ENCODE measurements at places on chromosomes 5 and 9. TPM values are rescaled to one million over a fixed set of nuclear protein-coding genes. Genes with fewer than 3 reads are reported as not detected.

TMEM167A gene
- 71.8 TPM for total RNA-seq

SPATA31E1 gene
- total RNA-seq, result not detected

CCL21 gene
- total RNA-seq, result not detected

PLK2 gene
- total RNA-seq, result 352 TPM

BRD8 gene
- 42.4 TPM for total RNA-seq

ASS1 gene
- 1,005 TPM for total RNA-seq

SAPCD2 gene
- total RNA-seq, result 1.8 TPM

MSX2 gene
- total RNA-seq, result 20.3 TPM

KIF4B gene
- total RNA-seq, result under 0.01 TPM

CCDC187 gene
- not detected for total RNA-seq

SLC36A2 gene
- not detected for total RNA-seq

PCDHB3 gene
- 1.2 TPM for total RNA-seq

TMEM171 gene
- total RNA-seq, result 27.3 TPM

SLC46A2 gene
- not detected for total RNA-seq

ADAM19 gene
- total RNA-seq, result 32.3 TPM

KCNV2 gene
- total RNA-seq, result not detected

OR1Q1 gene
- total RNA-seq, result 0.36 TPM

PCDHB8 gene
- total RNA-seq, result 1.2 TPM

C5orf58 gene
- not detected for total RNA-seq

DAPK1 gene
- 27.7 TPM for total RNA-seq

Data from hair follicle dermal papilla cell (primary cell).